ENCODE measurements at places on chromosomes 3 and 15. TPM values are rescaled to one million over a fixed set of nuclear protein-coding genes. Genes with fewer than 3 reads are reported as not detected.

GRCh38 chr3:15783361-15783969 is 14.3 kb downstream of the ANKRD28 start:
- H3K27me3 ChIP-seq: no peaks in the 10 kb centered on the region
- peaks cover 24% of the 10 kb centered on the region for H3K4me1 ChIP-seq
- peak overlapping the region; percentile 71 for H3K27ac ChIP-seq
- DNase-seq: peak; percentile 75

- no peak overlapping the region for H3K4me3 ChIP-seq
- no peaks in the 10 kb centered on the region for H3K27me3 ChIP-seq
- no peak overlapping the region for H3K27ac ChIP-seq
Measured at GRCh38 chr3:115469649-115470048, 153.7 kb upstream of the GAP43 start.

DNA sequence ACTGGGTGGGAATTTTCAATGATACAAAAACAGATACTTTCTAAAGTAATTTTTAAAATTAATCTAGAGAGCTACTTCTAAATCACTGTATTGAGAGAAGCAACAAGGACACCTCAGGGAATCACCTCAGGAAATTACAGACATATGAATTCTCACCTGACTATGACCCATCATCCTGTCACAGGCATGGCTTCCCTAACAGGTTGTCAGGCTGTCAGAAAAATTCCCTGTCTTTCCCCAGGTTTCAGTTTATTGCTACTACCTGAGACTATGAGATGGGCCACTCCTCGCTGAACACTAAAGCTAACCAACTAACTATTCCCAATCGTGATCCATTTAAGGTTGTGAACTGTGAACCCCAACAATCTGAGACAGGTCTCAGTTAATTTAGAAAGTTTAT is 66.1 kb downstream of the CD200 start:
- no peaks in the 10 kb centered on the region for H3K27me3 ChIP-seq
- no peak overlapping the region for H3K4me3 ChIP-seq
- no peak overlapping the region for H3K27ac ChIP-seq
- DNase-seq: no peak
- H3K36me3 ChIP-seq: no peaks in the 10 kb centered on the region

DNA sequence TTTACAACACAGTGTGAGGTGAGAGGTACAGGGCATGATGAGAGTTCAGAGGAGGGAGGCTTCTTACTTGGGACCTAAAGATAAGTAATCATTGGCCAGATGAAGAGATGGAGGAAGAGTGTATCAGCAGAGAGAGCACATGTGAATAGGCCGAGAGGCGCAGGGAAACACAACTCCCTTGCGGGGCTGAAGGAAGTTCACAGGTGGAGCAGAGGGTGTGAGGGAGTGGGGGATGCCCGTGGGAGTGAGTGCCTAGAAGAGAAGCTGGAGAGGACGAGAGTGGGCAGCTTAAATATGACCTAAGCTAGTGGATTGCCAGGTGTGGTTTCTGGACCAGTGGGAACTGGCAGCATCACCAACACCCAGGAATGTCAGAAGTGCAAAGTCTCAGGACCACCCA is 98.2 kb upstream of the TBC1D5 start:
- peaks cover 2% of the 10 kb centered on the region for H3K27me3 ChIP-seq
- DNase-seq: no peak
- H3K27ac ChIP-seq: no peak overlapping the region
- no peaks in the 10 kb centered on the region for H3K36me3 ChIP-seq
- no peak overlapping the region for H3K4me3 ChIP-seq
- no peaks in the 10 kb centered on the region for H3K4me1 ChIP-seq

DNA sequence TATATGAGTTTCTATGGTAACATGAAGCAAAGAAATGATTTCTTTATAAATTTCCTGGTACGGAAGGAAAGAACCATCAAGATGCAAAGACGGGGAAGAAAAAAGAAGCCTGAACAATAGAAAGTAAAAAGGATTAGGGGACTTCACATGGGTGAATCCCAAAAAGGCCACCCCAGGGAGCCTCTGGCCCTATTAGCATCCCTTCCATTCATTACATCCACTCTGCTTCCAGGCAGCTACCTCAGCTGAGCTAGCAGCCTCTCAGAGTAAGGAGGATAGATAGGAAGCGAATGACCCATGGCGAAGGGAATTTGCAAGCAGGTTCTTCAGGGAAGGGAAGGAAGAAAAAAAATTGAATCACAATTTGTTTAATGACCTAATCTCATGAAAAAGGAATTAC is 81.6 kb downstream of the GABRB3 start:
- no peak for DNase-seq
- no peaks in the 10 kb centered on the region for H3K27me3 ChIP-seq
- H3K4me1 ChIP-seq: no peaks in the 10 kb centered on the region
- no peak overlapping the region for H3K4me3 ChIP-seq
- H3K36me3 ChIP-seq: no peaks in the 10 kb centered on the region
- no peak overlapping the region for H3K27ac ChIP-seq

DNA sequence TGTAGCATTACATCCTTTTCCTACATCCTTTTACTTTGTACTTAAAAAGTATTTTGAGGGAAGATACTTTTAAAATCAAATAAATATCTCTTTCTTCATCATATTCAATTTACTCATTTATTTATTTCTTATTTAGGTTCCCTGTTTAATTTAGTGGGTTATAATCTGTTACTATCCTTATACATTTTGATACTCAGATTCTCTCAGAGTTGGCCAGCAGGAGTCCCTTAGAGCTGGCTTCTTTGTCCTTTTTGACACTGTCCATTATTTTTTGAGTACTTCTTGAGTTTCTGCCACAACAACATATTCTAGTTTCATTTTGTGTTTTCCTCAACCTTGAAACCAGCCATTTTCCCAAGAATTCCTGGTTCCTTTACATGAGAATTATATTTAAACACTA is 111.6 kb upstream of the DCBLD2 start:
- H3K27ac ChIP-seq: no peak overlapping the region
- H3K27me3 ChIP-seq: no peaks in the 10 kb centered on the region
- no peaks in the 10 kb centered on the region for H3K4me1 ChIP-seq
- no peak for DNase-seq

- no peak overlapping the region for H3K27ac ChIP-seq
- DNase-seq: no peak
- no peaks in the 10 kb centered on the region for H3K27me3 ChIP-seq
- no peak overlapping the region for H3K4me3 ChIP-seq
- H3K36me3 ChIP-seq: no peaks in the 10 kb centered on the region
Measured at GRCh38 chr3:87122766-87123165, 104.3 kb upstream of the CHMP2B start.

DNA sequence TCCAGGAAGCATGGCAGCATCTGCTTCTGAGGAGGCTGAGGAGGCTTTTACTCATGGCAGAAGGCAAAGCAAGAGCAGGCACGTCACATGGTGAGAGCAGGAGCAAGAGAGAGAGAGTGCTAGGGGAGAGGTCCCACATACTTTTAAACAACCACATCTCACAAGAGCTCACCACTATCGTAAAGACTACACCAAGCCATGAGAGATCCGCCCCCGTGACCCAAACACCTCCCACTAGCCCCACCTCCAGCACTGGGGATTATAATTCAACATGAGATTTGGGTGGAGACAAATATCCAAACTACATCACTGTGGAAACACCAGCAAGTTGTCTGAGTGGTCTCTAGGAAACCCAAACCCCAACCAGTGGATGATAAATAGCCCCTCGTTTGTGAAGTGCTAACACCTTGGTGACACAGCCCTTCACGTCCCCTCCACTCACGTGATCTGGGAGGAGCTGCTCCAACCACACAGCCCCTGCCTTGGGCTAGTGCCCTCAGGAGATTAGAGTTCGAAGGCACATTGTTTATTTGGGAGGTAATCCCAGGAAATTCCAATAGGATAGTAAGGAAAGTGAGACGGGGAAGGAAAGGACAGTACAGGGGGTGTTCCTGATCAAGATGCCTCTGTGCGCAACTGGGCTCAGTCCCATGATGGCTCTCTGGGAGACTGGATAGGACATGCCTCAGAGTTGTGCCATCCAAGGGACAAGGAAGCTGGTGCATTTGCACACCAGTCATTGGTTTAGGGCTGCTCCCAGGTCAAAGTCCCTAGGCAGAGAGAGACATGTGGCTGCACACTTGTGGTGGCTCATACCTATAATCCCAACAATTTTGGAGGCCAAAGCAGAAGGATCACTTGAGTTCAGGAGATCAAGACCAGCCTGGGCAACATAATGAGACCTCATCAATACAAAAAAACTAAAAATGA is 80.6 kb upstream of the CTNNB1 start:
- no peak overlapping the region for H3K4me3 ChIP-seq
- H3K27me3 ChIP-seq: peaks cover 4% of the 10 kb centered on the region
- no peak for DNase-seq
- H3K27ac ChIP-seq: no peak overlapping the region

DNA sequence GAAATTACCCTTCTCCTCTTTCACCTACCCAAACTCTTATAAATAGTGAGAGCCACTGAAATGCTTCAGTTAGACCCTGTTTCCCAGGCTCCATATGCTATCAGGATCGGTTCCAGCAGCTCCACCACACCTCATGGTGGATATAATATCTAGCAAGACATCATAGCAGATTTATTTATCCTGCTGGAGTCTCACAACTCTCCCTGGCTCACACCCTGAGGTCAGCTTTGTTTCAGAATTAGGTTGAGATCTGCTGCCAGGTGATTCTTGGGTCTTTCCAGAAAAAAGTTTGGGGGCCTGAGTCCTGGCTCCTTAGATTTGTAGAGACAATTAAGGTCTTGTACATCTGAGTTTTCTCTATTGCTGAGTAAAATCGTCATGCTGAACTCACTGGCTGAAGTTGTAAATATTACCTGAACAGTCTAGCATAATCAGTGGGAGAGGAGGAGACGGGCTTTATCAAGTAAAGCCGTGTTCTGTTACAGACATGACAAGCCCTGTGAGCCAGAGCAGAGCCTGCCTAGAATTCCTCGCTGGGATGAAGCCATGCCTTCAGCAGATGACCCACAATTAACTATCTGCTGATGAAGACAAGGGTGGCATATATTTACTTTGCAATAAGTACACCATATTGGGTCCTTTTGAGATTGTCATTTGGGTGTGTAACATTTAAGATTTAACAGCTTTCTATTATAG is 131.6 kb downstream of the STAC start:
- H3K4me1 ChIP-seq: no peaks in the 10 kb centered on the region
- H3K27me3 ChIP-seq: no peaks in the 10 kb centered on the region
- no peaks in the 10 kb centered on the region for H3K36me3 ChIP-seq
- DNase-seq: no peak
- H3K4me3 ChIP-seq: no peak overlapping the region

- no peak overlapping the region for H3K27ac ChIP-seq
- no peak for DNase-seq
- no peak overlapping the region for H3K4me3 ChIP-seq
Measured at GRCh38 chr3:122217901-122218300, 34.4 kb downstream of the CASR start.

DNA sequence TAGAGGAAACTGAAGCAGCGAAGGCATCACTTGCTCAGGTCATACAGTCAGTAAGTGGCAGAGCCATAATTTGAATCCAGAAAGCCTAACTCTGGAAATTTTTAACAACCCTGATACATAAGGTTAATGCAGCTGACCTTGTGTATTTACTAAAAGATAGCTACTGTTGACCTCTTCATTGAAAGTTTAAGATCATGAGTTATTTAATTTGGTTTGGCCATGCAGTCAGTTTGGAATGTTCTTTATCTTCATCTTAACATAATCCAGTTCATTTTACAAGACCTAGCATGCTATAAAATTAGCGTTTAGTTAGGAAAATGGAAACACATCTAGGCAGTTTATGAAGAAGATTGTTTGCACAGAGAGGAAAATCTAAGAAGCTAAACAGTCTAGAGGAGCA is 240.9 kb downstream of the RBMS3 start:
- H3K36me3 ChIP-seq: no peaks in the 10 kb centered on the region
- no peak overlapping the region for H3K27ac ChIP-seq
- no peaks in the 10 kb centered on the region for H3K27me3 ChIP-seq
- DNase-seq: no peak
- peaks cover 18% of the 10 kb centered on the region for H3K4me1 ChIP-seq

Gene LIPC
- total RNA-seq: not detected

Gene LMCD1
- total RNA-seq: 14.5 TPM

Gene ERICH6
- not detected for total RNA-seq

Gene ELL3
- total RNA-seq: 2.4 TPM

Gene NR1I2
- not detected for total RNA-seq

Gene C3orf49
- not detected for total RNA-seq
